NCI-H1930 (cell line): ENCODE measurements at places on chromosomes 3 and 15.

- DNase-seq, result no peak
These were observed 103.2 kb downstream of the PPP2R3A start for GRCh38 chr3:136068708-136069107.

GRCh38 chr3:21729888-21730459 is 21.0 kb downstream of the ZNF385D start:
- no peak for DNase-seq

DNA sequence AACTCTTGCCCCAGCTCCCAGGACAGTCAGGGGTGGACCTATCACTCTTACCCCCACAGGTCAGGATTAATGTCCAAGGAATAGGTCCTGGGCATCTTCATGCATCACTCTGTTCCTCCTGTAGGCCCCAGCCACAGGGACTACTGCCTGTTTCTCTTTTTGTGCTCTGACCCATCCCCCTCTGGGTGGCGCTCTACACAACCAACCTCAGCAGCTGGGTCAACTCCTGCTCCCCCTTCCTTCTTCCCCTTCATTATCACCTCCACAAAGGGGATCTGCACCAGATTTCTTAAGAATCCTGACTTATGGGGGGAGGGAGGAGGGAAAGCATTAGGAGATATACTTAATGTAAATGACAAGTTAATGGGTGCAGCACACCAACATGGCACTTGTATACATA is 12.2 kb upstream of the TRANK1 start:
- peak; percentile 1 for DNase-seq

- no peak for DNase-seq
These were observed 27.5 kb downstream of the POLG start for GRCh38 chr15:89307046-89307587.

DNA sequence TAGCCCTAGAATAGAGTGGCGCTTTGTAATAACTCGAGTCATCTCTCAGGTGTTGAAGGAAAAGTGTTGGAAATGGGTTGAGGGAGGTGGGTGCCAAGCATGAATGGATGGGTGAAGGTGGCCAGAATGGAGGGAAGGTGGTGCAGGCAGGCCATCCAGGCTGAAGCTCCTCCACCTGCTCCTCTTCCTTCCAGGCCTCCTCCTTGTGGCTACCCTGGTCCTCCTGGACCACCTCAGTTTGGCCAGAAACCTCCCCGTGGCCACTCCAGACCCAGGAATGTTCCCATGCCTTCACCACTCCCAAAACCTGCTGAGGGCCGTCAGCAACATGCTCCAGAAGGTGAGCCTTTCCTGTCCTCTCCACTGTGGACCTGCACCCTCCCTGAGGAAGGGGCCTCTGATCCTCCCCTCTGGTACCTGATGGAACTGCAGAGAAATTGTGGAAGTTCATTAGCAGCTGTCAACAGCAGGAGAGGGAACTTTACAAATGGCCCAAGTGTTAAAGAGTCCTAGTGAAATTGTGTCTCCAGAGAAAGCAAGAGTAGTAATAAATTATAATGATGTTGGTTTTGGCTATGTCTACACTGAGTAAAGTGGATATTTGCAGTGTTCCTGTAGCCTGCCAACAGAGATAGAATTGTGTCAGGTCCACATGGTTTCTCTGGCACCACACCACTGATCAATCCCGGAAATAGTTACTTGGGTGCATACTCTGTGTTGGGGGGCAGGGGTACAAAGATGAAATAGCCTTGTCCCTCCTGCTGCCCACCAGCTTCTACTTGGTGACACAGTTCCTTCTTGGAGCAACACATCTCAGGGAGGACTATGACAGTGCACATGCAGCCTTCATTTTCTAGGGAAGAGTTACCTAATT is 1.6 kb downstream of the IL12A start:
- no peak for DNase-seq

DNA sequence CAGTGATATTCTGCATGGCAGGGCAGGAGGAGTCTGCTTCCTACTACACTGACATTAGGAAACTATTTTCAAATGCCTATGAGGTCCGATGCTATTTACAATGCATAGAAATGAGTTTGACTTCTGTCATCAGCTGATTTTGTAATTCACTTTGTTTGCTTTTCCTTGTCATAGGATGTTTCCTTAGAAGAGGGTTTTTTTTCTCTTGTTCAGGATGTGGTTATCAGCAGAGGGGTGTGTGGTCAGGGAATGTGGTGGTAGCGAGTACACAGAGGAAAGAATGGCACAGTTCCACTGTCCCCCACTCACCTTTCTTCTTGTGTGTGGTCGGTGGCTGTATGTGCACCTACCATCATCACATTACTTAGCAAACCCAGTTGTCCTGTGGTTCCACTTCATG is 231.5 kb downstream of the LRTM1 start:
- DNase-seq, result no peak

DNA sequence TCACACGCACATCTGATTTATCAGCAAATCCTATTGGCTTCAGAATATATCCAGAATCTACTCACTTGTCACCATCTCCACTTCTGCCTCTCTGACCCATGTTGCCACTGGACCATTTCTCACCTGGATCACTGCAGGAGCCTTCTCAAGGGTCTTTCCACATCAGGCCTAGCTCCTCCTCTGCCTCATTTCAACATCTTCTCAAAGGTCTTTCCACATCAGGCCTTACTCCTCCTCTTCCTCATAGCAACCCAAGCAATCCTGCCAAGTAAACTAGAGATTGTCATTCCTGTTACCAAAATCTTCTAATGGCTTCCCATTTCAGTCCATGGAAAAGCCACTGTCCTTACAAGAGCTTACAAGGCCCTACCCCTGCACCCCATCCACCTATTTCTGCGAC is 18.0 kb upstream of the DUT start:
- DNase-seq, result no peak

GRCh38 chr3:7423995-7424394 is 563.1 kb downstream of the GRM7 start:
- DNase-seq, result no peak

DNA sequence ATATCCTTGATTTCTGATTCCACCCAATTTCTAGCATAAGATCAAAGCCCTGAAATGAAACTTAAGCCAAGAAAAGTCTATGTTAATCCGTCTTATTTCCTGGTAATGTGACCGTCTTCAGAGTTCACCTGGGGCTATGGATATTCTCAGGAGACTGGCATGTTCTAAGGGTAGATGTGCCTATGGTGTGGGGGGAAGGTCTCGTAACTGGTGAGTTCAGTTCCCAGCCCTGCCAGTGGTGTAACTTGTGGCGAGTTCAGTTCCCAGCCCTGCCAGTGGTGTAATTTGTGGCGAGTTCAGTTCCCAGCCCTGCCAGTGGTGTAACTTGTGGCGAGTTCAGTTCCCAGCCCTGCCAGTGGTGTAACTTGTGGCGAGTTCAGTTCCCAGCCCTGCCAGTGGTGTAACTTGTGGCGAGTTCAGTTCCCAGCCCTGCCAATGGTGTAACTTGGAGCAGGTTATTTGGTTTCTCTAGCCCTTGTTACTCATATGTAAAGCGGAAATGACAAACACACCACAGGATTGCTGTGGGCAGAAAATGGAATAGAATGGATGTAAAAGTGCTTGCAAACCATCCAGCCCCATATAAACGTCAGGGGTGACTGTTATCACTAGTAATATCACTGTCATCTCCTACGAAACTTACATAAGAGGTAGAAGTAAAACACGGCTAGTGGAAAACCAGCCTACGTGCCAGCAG is 30.4 kb downstream of the SLC51A start:
- no peak for DNase-seq

DNA sequence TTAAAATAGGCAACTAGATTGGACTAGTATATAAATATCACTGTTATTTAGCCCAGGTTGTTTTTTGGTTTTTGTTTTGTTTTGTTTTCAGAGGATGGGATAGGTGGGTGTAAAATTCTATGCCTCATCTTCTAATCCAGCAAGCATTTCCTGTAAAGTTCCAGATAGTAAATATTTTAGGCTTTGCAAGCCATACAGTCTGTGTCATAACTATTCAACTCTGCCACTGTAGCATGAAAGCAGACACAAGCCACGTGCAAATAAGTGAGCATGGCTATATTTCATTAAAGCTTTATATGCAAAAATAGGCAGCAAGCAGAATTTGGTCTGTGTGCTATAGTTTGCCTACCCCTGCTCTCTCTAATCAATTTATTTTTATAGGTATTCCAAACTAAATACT is 657.3 kb upstream of the TGFBR2 start:
- no peak for DNase-seq

DNA sequence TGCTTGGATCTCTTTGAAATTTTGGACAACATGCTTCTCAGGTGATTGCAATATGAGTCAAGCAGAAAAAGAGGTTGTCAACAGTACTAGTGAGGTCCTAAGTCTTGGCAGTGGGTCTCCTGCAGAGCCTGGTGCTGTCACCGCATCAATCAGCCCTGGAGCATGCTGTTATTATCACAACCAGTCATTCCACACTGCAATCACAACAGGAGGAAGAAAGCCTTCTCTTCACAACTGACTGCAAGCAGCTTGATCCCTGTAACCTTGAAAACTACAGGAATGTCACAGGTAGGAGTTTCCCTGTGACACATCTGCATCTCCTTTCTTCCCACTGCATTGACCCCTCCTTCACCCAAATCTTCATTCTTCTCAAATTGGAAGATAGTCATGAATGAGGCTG is 451.1 kb upstream of the ATP11B start:
- DNase-seq, result no peak
